ENCODE measurements at places on chromosomes 1 and 21. TPM values are rescaled to one million over a fixed set of nuclear protein-coding genes. Genes with fewer than 3 reads are reported as not detected.

The KCNC4 gene
- total RNA-seq = 6.1 TPM

The TTC39A gene
- 0.17 TPM for total RNA-seq

The THEM5 gene
- total RNA-seq = not detected

The GPR52 gene
- 5.0 TPM for total RNA-seq

DNA sequence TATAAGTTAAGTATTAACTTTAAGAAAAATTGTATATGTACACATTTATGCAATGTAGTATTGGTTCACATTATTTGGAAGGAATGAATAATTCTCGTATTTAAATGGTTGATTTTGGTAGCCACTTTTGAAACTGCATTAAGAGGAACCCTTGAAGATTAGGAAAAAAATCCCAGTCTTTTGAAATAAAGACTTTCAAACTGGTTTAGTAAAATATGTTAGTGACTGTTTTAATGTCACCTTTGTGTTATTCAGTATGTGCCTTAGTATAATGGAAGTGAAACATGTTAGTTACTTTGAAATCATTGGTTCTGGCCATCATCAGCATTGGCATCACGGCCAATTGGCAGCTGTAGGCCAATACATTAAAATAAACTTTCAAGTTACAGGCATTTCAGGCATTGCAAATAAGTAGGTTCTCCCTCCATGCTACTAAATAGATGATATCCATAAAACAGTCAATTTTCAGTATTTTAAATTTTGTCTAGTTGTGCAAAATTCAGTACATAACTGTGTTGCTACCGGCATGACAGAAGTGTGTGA, 4.4 kb downstream of the MIER1 start:
- DNase-seq = no peak

GRCh38 chr1:247914941-247915662, 5.0 kb upstream of the OR2T8 start:
- no peak for DNase-seq

DNA sequence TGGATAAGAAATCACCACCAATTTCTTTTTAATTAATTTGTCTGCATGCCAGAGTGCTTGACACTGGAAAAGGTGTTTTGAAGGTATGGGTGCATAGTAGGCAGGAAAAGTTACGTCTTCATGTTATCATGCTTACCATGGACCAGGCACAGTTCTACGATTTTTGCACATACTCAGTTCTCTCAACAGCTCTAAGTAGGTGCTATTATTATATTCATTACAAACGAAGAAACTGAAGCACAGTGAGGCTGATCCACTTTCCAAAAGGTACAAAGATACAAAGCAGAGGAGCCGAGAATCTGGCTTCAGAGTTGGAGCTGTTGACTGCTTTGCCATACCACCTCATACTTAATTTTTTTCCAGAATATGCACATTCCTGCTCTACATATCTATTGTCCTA, 306.4 kb downstream of the PBX1 start:
- no peak for DNase-seq

DNA sequence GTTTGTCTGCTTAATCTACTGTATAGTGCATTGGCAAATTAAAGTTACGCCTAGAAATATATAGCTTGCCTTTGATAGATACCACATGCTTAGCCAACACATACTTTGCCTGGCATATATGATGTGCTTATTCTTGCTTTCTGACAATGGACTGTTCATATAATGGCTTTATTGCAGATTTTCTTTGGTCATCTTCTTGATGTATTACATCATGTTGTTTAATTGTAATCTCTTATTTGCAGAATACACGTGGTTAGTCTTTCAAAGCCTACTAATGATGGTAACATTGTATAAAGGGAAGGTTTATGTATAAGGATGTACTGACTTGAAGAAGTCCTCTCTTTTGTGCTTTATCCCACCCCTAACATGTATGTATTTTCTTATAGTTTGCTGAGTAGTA, 201.5 kb downstream of the PDE4B start:
- DNase-seq = no peak

GRCh38 chr1:65170511-65171142, 22.6 kb downstream of the AK4 start:
- DNase-seq = no peak

Data from esophagus muscularis mucosa (tissue), 4 donors.